Thoracic aorta (tissue), 2 donors: ENCODE measurements at places on chromosomes 16 and 17. TPM values are rescaled to one million over a fixed set of nuclear protein-coding genes. Genes with fewer than 3 reads are reported as not detected.

Gene USP43
- total RNA-seq = 0.21 TPM

Gene CSH1
- not detected for total RNA-seq

Gene ACSM2A
- not detected for total RNA-seq

Gene CBFA2T3
- 6.6 TPM for total RNA-seq

Gene TMEM186
- total RNA-seq = 3.2 TPM

Gene DHX58
- 18.5 TPM for total RNA-seq

Gene TBX6
- total RNA-seq = 0.56 TPM

Gene CMTM2
- total RNA-seq = not detected

Gene RPGRIP1L
- 3.4 TPM for total RNA-seq

Gene AIPL1
- total RNA-seq = not detected

Gene CES3
- total RNA-seq = 0.63 TPM

Gene OTOP2
- not detected for total RNA-seq

Gene HAS3
- 2.7 TPM for total RNA-seq

Gene GINS2
- total RNA-seq = 0.28 TPM

Gene MAP2K6
- 6.3 TPM for total RNA-seq

Gene PRCD
- 1.9 TPM for total RNA-seq

Gene KRT31
- not detected for total RNA-seq

Gene MYH2
- 11.9 TPM for total RNA-seq

Gene SCNN1G
- not detected for total RNA-seq

Gene RRAD
- 88.3 TPM for total RNA-seq

Gene NUP88
- total RNA-seq = 95.0 TPM

Gene OSBPL7
- 15.5 TPM for total RNA-seq

Gene KRTAP3-2
- not detected for total RNA-seq

Gene CETP
- total RNA-seq = not detected

Gene RNF112
- 8.3 TPM for total RNA-seq

Gene NOB1
- 7.0 TPM for total RNA-seq

Gene MT1A
- 168 TPM for total RNA-seq
